ENCODE measurements at places on chromosomes 11 and 22.

- DNase-seq, result no peak
Observed at GRCh38 chr11:108873310-108873709, 208.4 kb downstream of the DDX10 start.

GRCh38 chr11:4184163-4184916 lies 89.7 kb downstream of the RRM1 start:
- no peak for DNase-seq

DNA sequence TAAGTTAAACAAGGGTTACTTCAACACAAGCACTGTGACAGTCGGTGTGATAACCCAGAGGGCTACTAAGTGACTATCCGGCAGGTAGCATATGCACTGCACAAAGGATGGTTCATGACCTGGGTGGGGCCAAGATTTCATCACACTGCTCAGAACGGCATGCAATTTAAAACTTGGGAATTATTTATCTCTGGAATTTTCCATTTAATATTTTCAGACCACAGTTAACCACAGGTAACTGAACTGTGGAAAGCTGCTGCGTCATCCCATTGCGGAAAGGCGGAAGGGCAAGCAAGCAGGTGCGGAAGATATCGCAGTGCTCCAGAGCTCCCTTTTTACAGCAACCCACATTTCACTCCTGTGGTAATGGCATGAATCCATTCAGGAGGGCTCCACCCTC lies 540.8 kb downstream of the INSC start:
- no peak for DNase-seq

- DNase-seq, result no peak
Observed at GRCh38 chr11:117826190-117826570, 1.6 kb upstream of the FXYD2 start.

DNA sequence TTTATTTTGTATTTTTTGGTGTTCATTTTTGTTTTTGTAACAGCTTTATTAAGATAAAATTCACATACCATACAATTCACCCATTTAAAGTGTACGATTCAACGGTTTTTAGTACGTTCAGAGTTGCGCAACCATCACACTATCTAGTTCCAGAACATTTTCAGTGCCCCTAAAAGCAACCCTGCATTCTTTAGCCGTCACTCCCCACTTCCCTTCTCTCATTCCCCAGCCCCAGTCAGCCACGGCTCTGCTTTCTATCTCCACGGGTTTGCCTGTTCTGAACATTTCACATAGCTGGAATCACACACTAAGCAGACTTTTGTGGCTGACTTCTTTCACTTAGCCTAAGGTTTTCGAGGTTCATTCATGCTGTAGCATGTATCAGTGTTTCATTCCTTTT lies 9.6 kb upstream of the KCNQ1OT1 start:
- no peak for DNase-seq

GRCh38 chr11:64097468-64098317 lies 62.0 kb downstream of the FLRT1 start:
- DNase-seq, result no peak

GRCh38 chr22:31676700-31677099 lies 14.7 kb upstream of the PISD start:
- DNase-seq, result peak; percentile 89

- DNase-seq, result no peak
Observed at GRCh38 chr11:88042238-88042637, 133.0 kb downstream of the RAB38 start.

GRCh38 chr22:20439556-20439927 lies 1.9 kb upstream of the SCARF2 start:
- DNase-seq, result no peak

DNA sequence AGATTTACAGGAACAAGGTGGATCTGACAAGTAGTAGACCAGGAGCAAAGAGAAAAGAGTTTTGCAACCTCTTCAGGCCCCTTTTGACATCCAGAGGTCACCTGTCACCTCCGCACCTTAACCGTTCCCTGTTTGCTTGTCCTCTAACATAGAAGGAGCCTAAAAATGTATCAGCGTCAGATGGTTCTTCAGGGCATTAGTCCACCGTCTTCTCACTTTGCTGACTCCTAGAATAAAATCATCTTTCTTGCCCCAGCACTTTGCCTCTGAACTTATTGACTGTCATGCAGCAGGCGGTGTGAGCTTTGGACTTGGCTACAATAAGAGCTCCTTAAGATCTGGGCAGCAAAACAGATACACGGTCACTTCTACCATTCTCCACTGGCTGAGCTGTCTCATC lies 339.7 kb upstream of the B3GAT1 start:
- no peak for DNase-seq

GRCh38 chr22:23106906-23107367 lies 34.9 kb downstream of the RSPH14 start:
- DNase-seq, result no peak

DNA sequence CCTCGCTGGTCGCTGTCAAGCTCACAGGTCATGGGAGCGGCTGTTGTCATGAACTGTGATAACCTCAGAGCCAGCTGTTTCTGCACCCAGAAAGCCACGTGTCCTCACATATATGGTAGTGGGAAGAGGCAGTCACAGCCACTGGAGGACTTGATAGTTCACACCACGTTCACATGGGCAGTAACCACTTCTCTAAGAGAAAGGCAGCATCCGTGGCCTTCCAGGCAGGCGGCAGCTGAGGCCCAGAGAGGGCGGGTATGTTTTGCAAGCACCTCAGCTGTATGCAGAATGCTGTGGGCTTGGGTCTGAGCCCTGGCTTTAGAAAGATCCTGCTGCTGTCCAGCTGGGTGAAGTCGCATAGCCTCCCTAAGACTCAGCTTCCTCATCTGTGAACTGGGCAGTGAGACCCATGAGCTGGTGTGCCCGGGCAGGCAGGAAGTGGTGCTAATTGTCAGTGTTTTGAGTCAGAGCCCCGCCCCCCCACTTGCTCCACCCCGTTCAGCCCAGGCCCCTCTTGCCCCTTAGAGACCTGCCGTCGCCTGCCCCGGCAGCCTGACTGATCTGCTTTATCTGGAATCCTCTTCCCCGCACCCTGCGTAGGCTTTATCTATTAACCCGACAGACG lies 13.3 kb downstream of the TTC38 start:
- no peak for DNase-seq

DNA sequence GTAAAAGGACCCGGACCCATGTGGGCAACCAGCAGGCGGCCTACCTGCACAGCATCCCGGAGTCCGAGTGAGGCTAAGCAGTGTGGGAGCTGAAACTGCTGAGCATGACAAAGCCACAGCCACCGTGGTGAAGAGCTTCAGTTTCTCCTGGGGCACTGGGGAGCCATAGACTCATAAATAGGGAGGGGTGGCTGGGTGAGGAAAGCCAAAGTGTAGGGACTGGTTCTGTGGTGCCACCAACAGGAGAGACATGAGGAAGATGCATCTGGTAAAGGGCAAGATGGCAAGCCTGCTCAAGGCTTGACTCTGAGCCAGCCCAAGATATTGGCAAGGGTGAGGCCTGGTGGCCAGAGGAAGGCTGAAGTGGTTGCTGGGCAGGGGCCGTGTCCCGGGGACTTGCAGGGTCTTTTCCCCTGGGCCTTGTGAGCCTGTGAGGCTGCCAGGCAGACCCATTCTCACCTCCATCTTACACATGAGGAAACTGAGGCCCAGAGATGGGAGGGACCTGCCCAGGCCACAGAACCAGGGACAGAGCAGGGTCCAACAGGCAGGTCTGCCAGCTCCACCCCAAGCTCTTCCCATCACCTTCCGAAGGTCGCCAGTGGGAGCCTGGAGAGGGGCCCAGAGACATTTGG lies 30.4 kb downstream of the CYTH4 start:
- no peak for DNase-seq

GRCh38 chr11:67605231-67606011 lies 1.3 kb upstream of the NDUFV1 start:
- DNase-seq, result no peak

DNA sequence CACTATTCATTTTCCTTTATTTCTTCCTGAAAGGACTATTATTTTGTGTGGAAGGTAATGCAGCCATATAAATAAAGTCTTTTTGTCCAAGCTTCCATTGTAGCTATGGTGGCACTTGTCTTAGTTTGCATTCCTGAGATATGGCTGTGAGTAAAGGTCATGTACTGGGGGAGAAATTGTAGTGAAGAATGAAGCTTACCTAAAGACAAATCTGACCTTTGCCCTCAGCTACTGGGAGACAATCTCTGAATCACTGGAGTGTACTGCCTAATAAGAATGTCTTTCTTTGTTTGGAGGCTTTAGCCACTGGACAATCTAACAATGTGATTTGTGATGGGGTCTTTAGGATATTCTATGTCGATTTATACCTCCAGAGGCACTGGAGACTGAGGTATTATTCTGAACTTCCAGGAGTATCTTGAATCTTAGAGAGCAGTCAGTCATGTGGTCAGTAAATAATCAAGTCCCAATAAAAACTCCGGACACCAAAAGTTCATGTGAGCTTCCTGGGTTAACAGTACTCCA lies 39.7 kb upstream of the OR5AK2 start:
- no peak for DNase-seq

- no peak for DNase-seq
Observed at GRCh38 chr11:118771547-118772288, 19.2 kb downstream of the DDX6 start.

DNA sequence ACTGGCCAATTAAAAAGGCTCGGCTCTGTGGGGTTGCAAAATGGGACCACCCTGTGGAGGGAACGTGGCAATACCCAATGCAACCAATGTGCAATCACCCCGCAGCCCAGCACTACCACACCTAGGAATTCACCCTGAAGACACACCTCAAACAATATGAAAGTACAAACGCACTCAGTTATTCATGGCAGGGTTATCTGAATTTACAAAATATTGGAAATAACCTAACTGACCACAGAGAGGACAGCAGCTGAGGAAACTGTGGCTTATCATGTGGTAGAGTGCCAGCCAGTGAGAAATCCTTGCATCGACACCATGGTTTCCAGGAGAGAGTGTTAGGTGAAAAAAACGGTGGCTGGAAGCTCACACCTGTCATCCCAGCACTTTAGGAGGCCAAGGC lies 18.7 kb downstream of the ALG12 start:
- DNase-seq, result no peak

GRCh38 chr11:66361502-66361941 lies 10.0 kb downstream of the SLC29A2 start:
- DNase-seq, result no peak

GRCh38 chr11:33488971-33489370 lies 211.7 kb downstream of the C11orf91 start:
- DNase-seq, result no peak

DNA sequence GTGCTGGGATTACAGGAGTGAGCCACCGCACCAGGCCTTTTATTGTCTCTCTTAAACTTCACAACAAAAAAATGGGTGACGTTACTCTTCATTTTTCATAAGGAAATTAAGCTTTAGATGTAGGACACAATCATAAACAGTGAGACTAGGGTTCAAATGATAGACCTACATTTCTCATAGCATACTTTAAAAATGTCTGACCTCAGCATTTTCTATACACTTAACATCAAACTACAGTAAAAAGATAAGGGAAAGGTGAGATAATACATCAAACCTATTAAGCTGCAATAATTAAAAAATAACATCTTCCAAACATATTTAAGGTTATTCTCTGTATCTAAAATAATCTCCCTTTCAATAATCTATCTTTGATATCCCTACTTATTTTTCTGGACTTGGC lies 914.2 kb downstream of the FAM181B start:
- DNase-seq, result no peak

GRCh38 chr11:47183969-47184368 lies 2.3 kb downstream of the PACSIN3 start:
- DNase-seq, result no peak

DNA sequence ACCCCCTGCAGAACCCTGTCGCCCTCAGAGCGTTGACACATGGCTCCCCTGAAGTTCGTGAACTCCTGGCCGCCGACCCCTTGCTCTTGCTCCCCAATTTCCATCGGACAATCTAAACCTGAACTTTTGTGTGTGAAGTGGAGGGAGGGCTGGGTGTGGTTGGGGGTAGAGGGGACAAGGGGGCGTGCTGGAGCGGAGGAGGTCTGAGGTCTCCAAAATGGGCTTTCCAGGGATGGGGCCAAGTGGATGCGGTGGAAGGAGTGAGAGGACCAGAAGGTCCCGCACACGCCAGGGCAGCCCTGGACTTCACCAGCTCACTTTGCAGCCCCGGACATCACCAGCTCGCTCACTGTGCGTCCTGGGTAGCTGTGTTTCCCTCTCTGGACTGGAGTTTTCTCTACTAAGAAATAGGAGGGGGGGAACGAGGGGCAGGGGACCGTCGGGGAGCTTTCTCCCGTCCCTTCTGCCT lies 18.6 kb downstream of the CREB3L1 start:
- DNase-seq, result no peak

- peak; percentile 32 for DNase-seq
Observed at GRCh38 chr11:69558519-69558941, 77.1 kb downstream of the LINC01488 start.

GRCh38 chr11:76603202-76603601 lies 67.3 kb downstream of the LRRC32 start:
- DNase-seq, result no peak

- no peak for DNase-seq
Observed at GRCh38 chr11:119361941-119362725, 15.6 kb upstream of the MFRP start.

GRCh38 chr22:45585437-45585755 lies 82.7 kb downstream of the FBLN1 start:
- no peak for DNase-seq

DNA sequence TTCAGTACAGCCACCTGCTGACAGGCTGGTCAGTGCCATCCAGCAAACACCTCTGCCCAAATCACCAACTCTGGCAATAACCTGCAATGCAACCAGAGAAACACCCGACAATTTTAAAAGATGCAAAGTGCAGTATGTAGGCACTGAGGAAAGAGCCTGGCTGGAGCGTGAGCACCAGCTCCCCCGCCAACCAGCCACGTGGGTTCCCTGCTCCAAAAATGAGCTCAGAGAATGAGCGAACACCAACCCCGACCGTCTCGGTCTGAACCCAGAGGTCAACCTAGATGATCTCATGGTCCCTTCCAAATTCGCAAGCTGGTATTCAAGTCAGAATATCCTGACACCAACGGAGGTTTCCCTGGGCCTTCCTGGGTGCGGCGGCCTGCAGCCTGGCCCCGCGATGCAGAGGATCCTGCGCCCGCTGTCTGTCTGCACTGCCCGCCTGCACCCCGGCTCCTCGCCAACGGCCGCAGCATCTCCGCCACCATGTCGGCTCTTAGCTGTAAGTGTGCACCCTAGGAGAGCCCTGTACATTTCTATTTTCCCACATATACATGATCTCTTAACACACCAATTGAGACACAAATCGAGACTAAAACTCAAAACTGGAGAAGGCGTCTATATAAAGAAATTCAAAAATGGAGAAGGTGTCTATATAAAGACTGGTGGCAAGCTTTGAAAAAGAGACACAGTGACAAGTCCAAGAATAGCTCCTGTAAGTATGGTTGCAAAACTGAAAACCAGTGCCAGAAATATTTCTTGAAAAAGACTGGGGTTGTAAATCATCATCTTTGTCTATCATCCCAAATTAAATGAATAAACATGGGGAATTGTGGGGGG lies 22.8 kb downstream of the TMEM184B start:
- no peak for DNase-seq

GRCh38 chr11:102390667-102391465 lies 43.9 kb downstream of the BIRC2 start:
- DNase-seq, result peak; percentile 21

GRCh38 chr22:17152340-17152739 lies 6.7 kb downstream of the HDHD5 start:
- DNase-seq, result no peak
